CD14-positive monocyte (primary cell): ENCODE measurements at places on chromosomes 3 and 15.
A peak's percentile ranks its signal among the peaks of the same experiment; 100 is the strongest.

- H3K4me3 ChIP-seq = no peak overlapping the region
- H3K4me1 ChIP-seq = peaks cover 22% of the 10 kb centered on the region
- peaks cover 10% of the 10 kb centered on the region for H3K27me3 ChIP-seq
- no peak overlapping the region for H3K27ac ChIP-seq
- no peak for DNase-seq
- no peaks in the 10 kb centered on the region for H3K36me3 ChIP-seq
Observed at GRCh38 chr15:91050128-91050455, 27.7 kb upstream of the VPS33B start.

- no peaks in the 10 kb centered on the region for H3K4me1 ChIP-seq
- H3K27ac ChIP-seq = no peak overlapping the region
- no peaks in the 10 kb centered on the region for H3K27me3 ChIP-seq
- DNase-seq = no peak
- no peak overlapping the region for H3K4me3 ChIP-seq
Observed at GRCh38 chr3:190739641-190740185, 122.8 kb downstream of the GMNC start.

GRCh38 chr3:59368900-59369675 is 319.3 kb upstream of the CFAP20DC start:
- peak; percentile 27 for DNase-seq
- peaks cover 13% of the 10 kb centered on the region for H3K4me1 ChIP-seq
- H3K36me3 ChIP-seq = no peaks in the 10 kb centered on the region
- no peaks in the 10 kb centered on the region for H3K27me3 ChIP-seq

GRCh38 chr3:134236505-134237170 is 14.0 kb downstream of the RYK start:
- peak overlapping the region; percentile 20 for H3K27ac ChIP-seq
- H3K27me3 ChIP-seq = no peaks in the 10 kb centered on the region
- H3K4me1 ChIP-seq = peaks cover 8% of the 10 kb centered on the region
- H3K36me3 ChIP-seq = no peaks in the 10 kb centered on the region

DNA sequence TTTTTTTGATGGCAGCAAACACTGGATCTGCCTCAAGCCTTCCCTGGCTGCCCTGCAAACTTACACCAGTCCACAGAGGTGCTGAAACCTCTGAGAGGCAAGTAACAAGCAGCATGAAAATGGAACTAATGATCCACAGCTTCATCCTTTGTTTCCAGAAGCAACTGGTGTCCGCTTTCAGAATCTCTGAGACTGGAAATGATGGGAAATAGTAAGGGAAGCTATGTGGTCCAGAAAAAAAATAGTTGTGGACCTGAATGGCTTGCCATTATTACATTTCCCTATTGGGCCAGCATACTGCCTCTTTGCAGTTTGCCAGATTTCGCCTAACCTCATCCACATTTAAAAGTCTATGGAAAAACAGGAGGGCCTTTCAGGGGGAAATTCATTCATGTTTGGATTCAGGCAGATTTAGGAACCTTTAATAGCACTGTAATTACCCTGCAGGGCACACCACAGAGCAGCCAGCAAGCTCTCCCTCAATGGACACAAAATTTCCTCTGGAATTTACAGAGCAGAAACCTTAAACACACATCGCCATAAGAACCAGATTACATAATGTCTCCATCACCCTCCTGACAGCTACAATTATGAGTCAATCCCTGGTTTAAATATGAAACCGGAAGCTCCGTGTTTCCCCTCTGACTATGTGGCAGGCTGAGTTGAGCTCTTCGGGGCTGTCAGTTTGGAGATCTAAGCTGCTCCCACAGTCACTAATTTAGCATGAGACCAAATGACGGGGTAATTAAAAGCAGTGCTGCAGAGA is 134.4 kb downstream of the TMCO5A start:
- DNase-seq = peak; percentile 77
- H3K4me1 ChIP-seq = peaks cover 73% of the 10 kb centered on the region
- peaks cover 6% of the 10 kb centered on the region for H3K27me3 ChIP-seq
- H3K4me3 ChIP-seq = no peak overlapping the region
- H3K36me3 ChIP-seq = no peaks in the 10 kb centered on the region

DNA sequence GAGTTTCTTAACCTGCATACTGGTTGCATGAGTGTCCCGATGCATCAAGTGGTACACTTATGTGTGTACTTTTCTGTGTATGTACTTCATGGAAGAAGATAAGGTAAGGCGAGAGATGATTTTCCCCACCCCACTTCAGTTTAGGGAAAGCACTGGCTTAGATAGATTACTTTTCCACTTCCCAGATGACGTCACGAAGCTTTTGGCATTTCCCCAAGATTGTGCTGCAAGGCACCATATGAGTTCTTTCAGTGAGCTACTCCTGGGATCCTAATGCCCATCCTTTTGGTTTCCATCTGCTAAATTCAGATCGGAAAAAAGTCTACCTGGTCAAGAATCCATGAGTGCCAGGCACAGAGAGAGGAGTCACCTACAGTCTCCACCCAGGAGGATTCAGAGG is 4.5 kb downstream of the IL17RB start:
- H3K4me3 ChIP-seq = no peak overlapping the region
- H3K36me3 ChIP-seq = no peaks in the 10 kb centered on the region
- H3K27me3 ChIP-seq = peaks cover 37% of the 10 kb centered on the region
- no peak overlapping the region for H3K27ac ChIP-seq

DNA sequence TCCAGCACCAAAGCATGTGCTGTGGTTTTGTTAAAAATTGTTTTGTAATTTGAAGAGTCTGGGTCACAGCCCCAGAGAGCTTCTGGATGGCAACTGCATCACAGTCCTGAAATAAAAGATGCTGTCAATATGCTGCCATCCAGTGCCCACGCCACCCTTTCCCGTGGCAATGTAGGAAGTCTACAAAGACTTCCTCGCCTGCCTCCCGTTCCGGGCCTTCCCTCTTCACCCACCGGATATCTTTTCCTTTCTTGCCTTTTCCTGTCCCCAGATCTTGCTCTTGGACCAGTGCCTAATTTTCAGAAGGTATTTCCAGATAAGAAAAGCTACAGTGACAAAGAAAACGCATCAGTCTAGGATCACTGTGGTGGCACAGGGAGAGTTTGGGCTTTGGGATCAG is 85.3 kb upstream of the RNU6-1 start:
- H3K36me3 ChIP-seq = no peaks in the 10 kb centered on the region
- H3K4me1 ChIP-seq = no peaks in the 10 kb centered on the region
- H3K27me3 ChIP-seq = no peaks in the 10 kb centered on the region
- no peak overlapping the region for H3K4me3 ChIP-seq
- no peak for DNase-seq
- H3K27ac ChIP-seq = no peak overlapping the region

- no peaks in the 10 kb centered on the region for H3K36me3 ChIP-seq
- no peak overlapping the region for H3K4me3 ChIP-seq
- DNase-seq = no peak
Observed at GRCh38 chr3:182182531-182182968, 470.8 kb downstream of the SOX2 start.

- no peak overlapping the region for H3K27ac ChIP-seq
- peaks cover 5% of the 10 kb centered on the region for H3K36me3 ChIP-seq
- H3K27me3 ChIP-seq = no peaks in the 10 kb centered on the region
Observed at GRCh38 chr3:15284121-15284889, 48.1 kb downstream of the SH3BP5 start.

GRCh38 chr3:27859821-27860220 is 137.7 kb upstream of the EOMES start:
- DNase-seq = no peak
- H3K4me1 ChIP-seq = no peaks in the 10 kb centered on the region
- no peaks in the 10 kb centered on the region for H3K27me3 ChIP-seq
- H3K4me3 ChIP-seq = no peak overlapping the region

GRCh38 chr15:61871926-61872522 is 188.2 kb downstream of the VPS13C start:
- H3K36me3 ChIP-seq = peaks cover 94% of the 10 kb centered on the region
- no peaks in the 10 kb centered on the region for H3K4me1 ChIP-seq
- H3K27me3 ChIP-seq = no peaks in the 10 kb centered on the region
- no peak overlapping the region for H3K4me3 ChIP-seq

GRCh38 chr15:42093966-42094365 is 396 bp downstream of the PLA2G4D start:
- DNase-seq = no peak
- H3K4me3 ChIP-seq = no peak overlapping the region
- H3K36me3 ChIP-seq = no peaks in the 10 kb centered on the region
- H3K4me1 ChIP-seq = no peaks in the 10 kb centered on the region
- no peak overlapping the region for H3K27ac ChIP-seq

DNA sequence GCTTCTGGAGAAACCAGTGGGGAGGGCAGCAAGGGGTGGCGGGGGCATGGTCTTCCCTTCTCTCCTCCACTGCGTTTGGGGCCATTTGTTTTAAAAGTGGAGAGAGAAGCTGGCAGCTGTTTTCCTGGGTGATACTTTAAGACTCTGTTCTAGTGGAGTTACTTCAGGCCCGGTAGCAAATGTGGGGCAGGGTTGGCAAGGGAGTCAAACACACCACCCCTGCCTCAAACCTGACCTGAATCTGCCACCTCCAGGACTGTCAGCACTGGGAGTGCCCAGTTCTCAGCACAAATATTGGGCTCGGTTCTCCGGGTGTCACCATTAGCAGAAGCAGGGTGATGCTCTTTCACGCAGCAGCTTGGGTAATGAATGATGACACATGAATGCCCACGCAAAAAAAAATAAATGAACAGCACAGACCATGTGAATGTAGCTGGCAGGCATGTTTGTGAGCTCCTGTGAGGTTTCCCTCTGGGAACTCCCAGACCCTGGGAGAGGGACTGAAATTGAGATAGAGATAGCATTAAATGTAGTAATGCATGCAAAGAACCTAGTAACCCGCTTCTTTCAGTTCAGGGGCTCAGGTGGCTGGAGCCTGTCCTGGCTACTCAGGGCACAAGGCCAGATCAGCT is 424.0 kb downstream of the MCTP2 start:
- no peaks in the 10 kb centered on the region for H3K36me3 ChIP-seq
- H3K27ac ChIP-seq = no peak overlapping the region
- no peak for DNase-seq

DNA sequence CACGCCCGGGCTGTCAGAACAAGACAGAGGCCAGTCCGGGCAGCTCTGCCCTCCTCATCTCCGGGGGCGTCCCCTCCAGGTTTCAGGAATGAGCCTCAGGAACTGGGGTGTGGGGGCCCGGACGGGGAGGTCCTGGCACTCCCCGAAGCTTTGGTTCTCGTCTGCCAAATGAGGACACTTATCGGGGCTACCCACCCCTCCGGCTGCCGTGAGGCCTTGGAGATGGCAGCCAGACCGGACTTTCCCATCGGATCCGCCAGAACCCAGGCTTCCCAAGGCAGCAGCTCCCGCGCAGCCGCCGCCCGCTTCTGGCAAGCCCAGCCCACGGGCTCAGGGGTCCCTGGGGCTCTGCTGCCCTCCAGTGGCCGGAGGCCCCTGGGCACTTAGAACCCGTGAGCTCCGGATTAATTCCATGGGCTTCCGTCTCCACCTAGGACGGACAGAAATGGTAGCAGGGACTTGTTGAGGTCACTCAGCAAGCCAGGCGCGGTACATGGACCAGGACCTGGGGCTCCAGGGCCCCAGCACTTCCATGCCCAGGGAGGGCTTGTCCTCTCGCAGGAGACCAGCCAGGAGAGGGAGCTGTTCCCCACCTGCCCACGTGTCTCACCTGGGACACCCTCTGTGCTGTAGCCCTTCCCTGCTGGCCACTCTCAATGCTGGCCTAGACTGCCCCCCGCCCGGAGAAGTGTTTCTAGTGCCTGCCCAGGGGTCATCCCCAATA is 89.4 kb downstream of the LINGO1 start:
- DNase-seq = peak; percentile 65
- H3K4me3 ChIP-seq = peak overlapping the region; percentile 63
- peaks cover 23% of the 10 kb centered on the region for H3K4me1 ChIP-seq
- H3K27ac ChIP-seq = no peak overlapping the region
- no peaks in the 10 kb centered on the region for H3K36me3 ChIP-seq

GRCh38 chr3:188248036-188248561 is 94.1 kb downstream of the LPP start:
- no peaks in the 10 kb centered on the region for H3K27me3 ChIP-seq
- H3K4me3 ChIP-seq = no peak overlapping the region
- no peak for DNase-seq
- H3K4me1 ChIP-seq = no peaks in the 10 kb centered on the region

- no peak for DNase-seq
- no peak overlapping the region for H3K4me3 ChIP-seq
- H3K27ac ChIP-seq = no peak overlapping the region
- no peaks in the 10 kb centered on the region for H3K36me3 ChIP-seq
- no peaks in the 10 kb centered on the region for H3K4me1 ChIP-seq
Observed at GRCh38 chr15:36422631-36423030, 156.8 kb upstream of the CDIN1 start.

DNA sequence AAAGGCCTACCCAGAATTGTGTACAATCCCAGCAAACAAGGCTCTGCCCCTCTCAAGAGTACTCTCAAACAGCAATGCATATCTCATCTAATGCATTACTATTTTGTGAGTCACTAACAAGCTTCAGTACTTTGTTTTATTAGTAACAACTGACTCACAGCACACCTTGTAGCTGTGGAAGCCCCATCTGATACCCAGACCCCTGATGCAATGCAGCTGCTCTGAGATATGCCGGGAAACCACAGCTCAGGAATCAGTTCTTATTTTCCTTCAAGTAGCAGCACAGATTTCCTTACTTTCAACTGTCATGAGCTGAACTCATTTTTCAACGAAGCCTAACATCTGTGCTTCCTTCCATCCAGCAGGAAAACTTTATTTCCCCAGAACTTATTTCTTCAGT is 37.8 kb downstream of the CCNL1 start:
- no peak for DNase-seq
- no peaks in the 10 kb centered on the region for H3K4me1 ChIP-seq
- no peaks in the 10 kb centered on the region for H3K36me3 ChIP-seq
- no peak overlapping the region for H3K27ac ChIP-seq

- no peaks in the 10 kb centered on the region for H3K4me1 ChIP-seq
- no peak overlapping the region for H3K27ac ChIP-seq
- no peaks in the 10 kb centered on the region for H3K27me3 ChIP-seq
- no peak overlapping the region for H3K4me3 ChIP-seq
- no peaks in the 10 kb centered on the region for H3K36me3 ChIP-seq
Observed at GRCh38 chr3:59563966-59564365, 514.1 kb upstream of the CFAP20DC start.

DNA sequence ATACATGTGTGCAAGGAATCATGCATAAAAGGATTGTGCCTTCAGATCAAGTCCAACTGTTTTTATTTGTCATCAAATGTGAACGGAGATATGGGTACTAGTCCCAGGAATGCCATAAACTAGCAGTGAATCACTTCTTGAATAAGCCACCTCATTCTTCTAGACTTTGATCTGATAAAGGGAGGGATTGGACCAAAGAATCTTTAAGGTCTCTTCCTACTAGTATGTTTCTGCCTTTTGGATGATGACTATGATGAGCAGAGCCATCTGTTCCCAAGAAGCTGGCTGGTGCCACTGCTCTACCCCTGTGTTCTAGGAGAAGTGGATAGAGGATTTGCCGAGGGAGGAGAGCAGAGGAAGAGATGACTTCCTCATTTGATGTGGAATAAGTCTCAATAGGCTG is 28.8 kb upstream of the UACA start:
- no peaks in the 10 kb centered on the region for H3K27me3 ChIP-seq
- no peak overlapping the region for H3K27ac ChIP-seq
- no peaks in the 10 kb centered on the region for H3K4me1 ChIP-seq
- no peak for DNase-seq
- H3K36me3 ChIP-seq = no peaks in the 10 kb centered on the region
- no peak overlapping the region for H3K4me3 ChIP-seq
